AG09319 (cell line): ENCODE measurements at places on chromosomes 5 and 9.
A peak's percentile ranks its signal among the peaks of the same experiment; 100 is the strongest.

- no peak for DNase-seq
Observed at GRCh38 chr5:79890930-79891249, 100.2 kb downstream of the MTX3 start.

GRCh38 chr5:98772415-98773213 lies 849 bp upstream of the RGMB start:
- no peak for DNase-seq

GRCh38 chr5:50655810-50656205 lies 10.6 kb upstream of the PARP8 start:
- no peak for DNase-seq

GRCh38 chr5:6950860-6951259 lies 237.6 kb downstream of the TENT4A start:
- DNase-seq: no peak

DNA sequence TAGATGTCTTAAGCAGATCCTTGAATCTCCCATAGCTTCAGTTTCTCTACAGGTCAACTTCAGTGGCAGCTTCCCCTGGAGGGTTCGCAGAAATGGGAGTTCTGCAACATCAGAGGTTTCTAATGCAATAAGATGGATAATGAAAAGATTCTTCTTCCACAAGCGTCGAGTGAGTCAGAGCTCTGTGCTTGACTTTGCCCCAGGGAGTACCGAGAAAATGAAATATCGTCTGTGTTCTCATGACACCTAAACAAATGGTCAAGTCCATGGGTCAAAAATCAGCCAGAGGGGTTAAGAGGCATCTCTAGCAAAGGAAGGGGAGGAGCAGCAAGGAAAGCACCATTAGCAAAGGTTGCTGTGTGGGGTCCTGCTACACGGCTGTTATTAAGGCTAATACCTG lies 3.2 kb upstream of the ADRA1B start:
- DNase-seq: peak; percentile 46

- no peak for DNase-seq
Observed at GRCh38 chr5:91521334-91521733, 138.2 kb upstream of the ARRDC3 start.
